ENCODE measurements at places on chromosomes 1 and 21.

GRCh38 chr1:175077356-175078030, 9.9 kb downstream of the TNN start:
- no peak for DNase-seq

GRCh38 chr1:183933528-183934179, 103.9 kb downstream of the COLGALT2 start:
- no peak for DNase-seq

GRCh38 chr1:186849826-186850225, 21.1 kb downstream of the PLA2G4A start:
- no peak for DNase-seq

DNA sequence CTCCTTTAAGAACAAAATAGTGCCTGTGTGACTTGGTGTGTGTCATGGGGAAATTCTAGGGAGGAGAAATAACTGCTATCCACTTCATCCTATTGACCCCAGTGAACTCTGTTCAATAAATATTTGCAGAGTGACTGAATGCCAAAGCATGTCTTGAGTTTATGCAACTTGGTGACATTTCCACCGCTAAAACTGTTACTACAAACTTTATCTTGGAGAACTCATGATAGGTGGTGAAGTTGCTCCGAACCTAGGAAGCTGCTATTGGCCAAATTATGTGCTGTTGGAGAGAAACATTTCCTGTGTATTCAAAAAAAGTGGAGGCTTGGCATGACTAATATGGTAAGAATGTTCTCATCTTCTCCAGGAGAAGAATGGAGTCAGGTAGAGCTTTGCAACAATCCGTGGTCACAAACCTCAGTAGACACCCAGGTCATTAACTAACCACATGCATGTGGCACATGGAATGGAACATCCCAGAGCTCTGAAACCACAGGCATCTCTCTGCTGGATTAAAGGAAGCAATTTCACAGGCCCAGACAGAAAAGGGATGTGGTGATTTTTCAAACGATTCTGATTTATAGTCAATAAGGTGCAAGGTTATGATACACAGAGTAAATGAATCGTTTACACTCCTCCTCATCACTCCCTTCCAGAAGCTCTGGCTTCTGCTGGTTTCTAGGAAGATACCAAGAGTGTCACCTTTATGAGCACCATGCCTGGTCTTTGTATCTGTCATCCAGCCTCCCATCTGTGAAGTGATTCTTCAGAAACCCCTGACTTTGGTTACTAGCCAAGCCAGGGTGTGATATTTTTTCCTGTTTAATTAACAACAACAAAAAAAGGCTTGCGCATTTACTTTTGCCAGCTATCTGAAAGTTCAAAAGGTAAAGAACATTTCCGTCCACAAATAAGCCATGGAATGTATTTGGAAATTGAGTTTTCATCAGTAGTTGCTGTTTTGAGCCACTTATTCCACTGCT, 361.1 kb downstream of the TGFB2 start:
- DNase-seq, result peak; percentile 97

DNA sequence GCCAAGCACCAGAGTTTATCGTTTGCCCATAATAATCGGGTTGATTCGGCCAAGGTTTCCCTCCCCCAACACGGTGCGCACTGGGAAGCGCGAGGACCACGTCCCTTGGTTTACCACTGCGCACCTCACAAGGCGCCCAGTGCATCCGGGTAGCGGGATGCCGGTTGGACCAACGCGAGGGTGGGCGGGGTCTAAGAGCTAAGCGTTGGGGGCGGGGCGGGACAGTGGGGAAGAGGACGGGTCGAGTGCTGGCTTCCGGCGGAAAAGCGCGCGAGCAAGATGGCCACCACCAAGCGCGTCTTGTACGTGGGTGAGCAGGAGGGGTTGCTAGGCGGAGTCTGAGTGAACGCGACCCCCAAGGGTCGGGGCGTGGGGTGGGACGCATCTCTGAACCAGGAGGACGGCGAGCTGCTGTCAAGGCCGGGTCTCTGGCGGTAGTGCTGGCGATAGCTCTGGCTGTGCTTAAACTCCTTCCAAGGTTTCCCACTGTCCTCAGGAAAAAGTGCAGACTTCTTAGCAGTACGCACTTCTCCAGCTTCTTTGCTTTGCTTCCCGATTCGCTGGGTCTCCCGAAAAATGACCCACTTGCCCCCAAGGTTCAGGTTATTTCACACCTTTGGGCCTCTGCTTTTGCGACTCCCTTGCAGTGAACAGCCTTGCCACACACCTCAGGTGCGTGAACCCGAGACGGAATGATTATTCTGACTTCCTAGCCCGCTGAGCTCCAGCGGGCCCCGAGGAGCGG, at the start of gene PPIE:
Gene PPIE, plus strand, starts transcription at position 261 of the 745 bp plus-strand sequence. Its CDS starts 19 bp downstream, at position 280.
- peak; percentile 87 for DNase-seq

DNA sequence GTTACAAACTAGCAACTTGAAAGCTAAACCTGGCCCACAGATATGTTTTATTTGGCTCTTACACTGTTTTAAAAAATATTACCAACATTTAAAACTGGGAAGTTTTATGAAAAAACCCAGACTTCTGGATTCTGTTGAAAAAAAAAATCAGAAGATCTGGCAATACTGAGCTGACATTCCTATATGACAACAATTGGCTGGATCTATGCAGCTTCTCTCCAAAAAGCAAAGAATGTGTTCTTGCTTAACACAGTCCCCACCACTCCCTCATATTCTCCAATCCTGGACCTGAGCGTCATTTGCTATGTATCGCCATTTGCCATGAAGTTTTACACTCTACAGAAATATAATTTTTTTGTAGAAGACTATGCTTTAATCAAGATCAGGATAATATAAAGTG, 859.6 kb downstream of the LTN1 start:
- peak; percentile 43 for DNase-seq

- peak; percentile 33 for DNase-seq
Measured at GRCh38 chr1:245313576-245313975, 158.8 kb downstream of the KIF26B start.

- peak; percentile 30 for DNase-seq
Measured at GRCh38 chr1:87024936-87025540, 110.6 kb downstream of the HS2ST1 start.

DNA sequence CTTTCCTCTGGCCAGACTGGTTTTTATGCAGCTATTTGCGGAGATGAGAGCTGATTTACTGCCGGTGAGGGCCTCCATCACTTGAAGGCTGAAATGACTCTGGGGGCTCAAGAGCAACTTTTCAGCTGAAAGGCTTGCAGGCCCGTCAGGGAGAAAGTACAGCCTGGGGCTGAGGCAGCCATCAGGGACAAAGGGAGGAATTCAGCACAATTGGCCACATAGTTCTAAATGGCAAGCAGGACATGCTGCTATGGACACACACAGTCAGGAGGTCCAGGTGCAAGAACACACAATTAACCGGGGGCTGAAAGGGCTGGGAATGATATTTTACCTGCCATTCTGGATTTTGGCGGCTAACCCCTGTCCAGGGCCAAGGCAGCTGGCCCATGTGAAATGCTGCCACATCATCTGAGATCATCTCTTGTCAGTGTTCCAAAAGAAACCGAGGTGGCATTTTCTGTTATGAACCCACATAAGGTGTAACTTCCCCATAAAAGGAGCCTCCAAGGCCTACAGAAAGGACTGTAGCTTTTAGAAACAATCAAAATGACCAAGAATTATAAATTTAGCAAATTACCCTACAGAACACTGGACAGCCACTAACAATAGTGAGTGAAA, 58.2 kb downstream of the LMX1A start:
- no peak for DNase-seq

GRCh38 chr1:195697130-195697529, 911.1 kb downstream of the KCNT2 start:
- DNase-seq, result no peak

DNA sequence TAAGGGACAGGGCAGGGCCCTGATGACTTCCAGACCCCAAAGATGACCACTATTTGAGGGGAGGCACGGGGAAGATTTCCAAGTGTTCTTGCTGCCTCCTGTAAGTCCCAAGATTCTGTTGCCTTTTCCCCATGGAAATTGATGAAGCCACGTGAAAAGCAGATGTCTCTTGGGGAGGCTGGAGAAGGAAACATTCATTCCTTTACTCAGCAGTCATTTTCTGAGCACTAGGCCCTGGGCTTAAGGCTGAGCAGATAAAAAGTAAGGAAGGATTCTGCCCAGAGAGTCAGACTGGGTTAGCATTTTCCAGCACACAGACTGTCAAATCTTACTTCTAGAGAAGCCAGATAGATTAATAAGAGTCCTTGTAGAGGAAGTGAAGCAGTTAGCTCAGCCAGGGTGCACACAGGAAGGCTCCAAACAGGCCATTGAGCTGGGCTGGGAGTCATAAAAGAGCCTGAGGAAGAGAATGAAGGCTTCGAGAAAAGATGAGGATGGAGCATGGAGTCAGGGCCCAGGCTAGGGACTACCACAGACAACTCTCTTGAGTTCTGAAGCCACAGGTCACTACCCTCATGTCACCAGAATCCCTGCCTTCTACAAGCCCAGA, 10.1 kb downstream of the EXTL1 start:
- peak; percentile 63 for DNase-seq

GRCh38 chr1:43056981-43057391, 98.3 kb upstream of the SLC2A1 start:
- peak; percentile 59 for DNase-seq

DNA sequence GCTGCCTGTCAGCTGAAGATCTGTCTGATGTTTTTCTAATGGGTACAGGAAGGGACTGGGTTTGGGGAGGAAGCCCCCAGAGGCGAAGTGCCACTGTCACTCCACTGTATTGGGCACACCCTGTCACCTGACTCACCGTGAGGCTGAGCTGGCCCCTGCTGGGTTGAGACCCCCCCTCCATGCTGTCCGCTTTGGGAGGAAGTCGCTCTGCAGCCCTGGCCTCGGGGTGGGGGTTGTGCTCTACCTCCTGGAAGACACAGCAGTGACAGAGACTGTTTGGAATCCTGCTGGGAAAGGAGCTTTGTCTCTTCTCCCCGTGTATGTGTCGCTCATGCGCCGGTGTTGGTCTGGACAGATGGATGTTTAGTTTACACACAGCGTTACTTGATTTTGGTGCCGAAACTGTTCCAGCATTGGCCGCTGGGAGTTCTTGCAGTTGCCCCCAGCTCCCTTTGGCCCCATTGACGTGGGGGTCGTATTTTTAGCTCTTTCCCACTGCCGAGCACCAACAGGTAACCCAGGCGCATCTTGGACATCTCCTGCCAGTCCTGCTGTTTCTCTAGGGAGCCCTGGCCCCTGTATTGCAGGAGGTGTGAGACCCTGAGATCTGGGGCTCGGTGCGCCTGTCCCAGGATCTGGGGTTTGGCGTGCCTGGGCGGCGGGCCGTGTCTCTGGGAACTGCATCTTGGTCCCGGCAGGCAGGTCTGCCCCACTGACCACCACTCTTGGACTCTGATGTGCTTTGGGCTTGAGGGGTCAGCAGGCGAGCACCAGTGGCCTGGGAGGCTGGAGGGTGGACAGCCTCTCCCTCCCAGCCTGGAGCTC, 30.3 kb downstream of the SLX9 start:
- peak; percentile 92 for DNase-seq

DNA sequence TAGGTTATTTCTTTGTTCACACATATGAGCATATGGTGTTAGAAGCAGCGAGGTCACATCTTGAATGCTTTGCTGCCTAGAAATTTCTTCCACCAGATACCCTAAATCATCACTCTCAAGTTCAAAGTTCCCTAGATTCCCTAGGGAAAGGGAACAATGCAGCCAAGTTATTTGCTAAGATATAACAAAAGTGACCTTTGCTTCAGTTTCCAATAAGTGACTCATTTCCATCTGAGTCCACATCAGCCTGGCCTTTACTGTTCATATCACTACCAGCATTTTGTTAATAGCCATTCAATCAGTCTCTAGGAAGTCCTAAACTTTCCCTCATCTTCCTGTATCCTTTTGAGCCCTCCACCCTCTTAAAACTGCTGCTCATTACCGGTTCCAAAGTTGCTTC, 1502.5 kb downstream of the KCNT2 start:
- no peak for DNase-seq

- DNase-seq, result no peak
Measured at GRCh38 chr1:68528243-68528642, 31.4 kb upstream of the DEPDC1 start.

GRCh38 chr1:3321559-3322449, 132.7 kb upstream of the ARHGEF16 start:
- peak; percentile 2 for DNase-seq

DNA sequence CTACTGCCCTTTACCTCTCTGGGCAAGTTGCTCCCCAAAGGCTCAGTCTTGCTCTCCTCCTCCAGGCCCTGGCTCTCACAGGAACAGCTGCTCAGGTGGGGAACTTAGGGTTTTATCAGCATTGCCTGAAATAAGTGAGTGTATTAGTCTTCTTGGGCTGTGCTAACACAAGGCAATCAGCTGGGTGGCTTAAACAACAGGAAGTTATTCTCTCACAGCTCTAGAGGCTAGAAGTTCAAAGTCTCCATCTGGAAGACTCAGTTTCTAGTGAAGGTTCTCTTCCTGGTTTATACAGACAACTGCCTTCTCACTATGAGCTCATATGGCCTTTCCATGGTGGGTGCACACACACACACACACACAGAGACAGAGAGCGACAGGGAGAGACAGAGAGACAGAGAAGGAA, 2.8 kb upstream of the CD1C start:
- no peak for DNase-seq

- peak; percentile 97 for DNase-seq
Measured at GRCh38 chr1:54278941-54279422, 79.0 kb downstream of the MRPL37 start.

DNA sequence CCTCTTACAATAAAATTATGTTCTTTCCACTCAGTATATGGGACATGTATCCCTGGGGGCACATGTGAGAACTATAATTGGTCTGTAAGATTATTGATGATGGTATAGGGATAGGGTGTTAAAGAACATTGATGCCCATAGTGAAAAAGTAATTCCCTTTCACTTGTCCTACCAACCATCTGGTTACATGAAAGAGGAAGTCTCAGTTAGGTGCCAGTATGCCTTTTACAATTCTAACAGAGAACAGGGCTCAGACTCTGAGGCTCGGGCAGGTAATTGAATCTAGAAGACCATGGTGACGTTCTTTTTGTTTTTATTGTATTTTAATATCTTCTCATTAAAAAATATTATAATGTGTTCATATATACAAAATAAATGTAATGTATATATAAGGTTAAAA, 113.6 kb downstream of the FGGY start:
- DNase-seq, result no peak

- no peak for DNase-seq
Measured at GRCh38 chr1:215243345-215244054, 161.0 kb downstream of the KCNK2 start.

- peak; percentile 68 for DNase-seq
Measured at GRCh38 chr1:153791648-153792253, 16.5 kb downstream of the SLC27A3 start.

GRCh38 chr1:5503556-5504363, 488.5 kb downstream of the NPHP4 start:
- DNase-seq, result no peak

DNA sequence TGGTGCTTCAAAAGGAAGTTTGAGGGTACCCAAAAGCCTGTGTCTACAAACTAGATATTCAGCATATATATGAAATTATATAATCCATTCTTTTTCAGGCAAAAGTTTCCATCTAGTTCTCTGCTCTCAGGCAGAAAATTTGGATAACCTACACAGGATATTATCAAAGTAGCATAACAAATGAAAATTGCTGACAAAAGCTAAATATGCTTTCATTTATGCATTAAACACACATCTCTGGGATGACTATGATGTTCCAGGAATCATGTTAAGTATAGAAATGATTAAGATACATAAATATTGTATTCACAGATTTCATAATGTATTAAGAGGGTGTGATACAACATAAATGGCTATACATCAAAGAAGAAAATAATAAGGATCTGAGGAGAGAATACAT, 92.8 kb downstream of the LRRC53 start:
- DNase-seq, result no peak

- no peak for DNase-seq
Measured at GRCh38 chr21:39007532-39007931, 175.7 kb downstream of the PSMG1 start.

- peak; percentile 4 for DNase-seq
Measured at GRCh38 chr1:158180741-158181576, at the start of gene CD1D. TSS of gene CD1D (plus strand) at chr1:158180895. CDS start at chr1:158181102, 207 bp downstream.

GRCh38 chr1:158179301-158180041, 1.2 kb upstream of the CD1D start:
- no peak for DNase-seq

Measured in EH (cell line).